ENCODE measurements at places on chromosomes 7 and 10.

GRCh38 chr7:12584930-12585329, 14.4 kb downstream of the SCIN start:
- no peak for DNase-seq

- no peak for DNase-seq
Measured at GRCh38 chr10:34530778-34531177, 284.3 kb downstream of the PARD3 start.

GRCh38 chr7:35419391-35419755, 165.5 kb upstream of the TBX20 start:
- DNase-seq: no peak

DNA sequence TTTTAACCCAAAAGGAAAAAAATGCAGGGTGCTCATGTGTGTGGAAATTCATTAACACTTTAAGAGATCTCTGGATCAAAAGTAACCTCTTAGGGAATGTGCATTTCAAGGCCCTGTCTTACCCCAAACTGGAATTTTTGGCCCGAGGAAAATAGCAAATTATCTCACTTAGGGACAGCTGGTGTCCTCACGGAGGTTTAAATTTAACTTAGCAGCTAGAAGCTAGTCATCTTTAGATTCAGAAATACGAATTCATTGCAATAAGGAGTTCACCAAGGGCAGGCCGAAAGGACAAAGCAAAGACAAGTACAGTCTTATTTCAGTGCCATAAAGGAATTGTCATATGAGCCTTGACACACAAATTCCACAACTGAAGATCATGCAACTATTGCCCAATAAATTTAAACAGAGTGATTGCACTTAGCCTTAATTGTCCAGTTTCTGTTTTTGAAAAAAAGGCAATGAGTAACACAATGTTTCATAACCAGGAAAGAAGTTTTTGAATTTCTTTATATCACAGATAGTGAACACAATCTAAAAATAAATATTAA, 22.4 kb upstream of the SEMA3C start:
- DNase-seq: no peak

- DNase-seq: no peak
Measured at GRCh38 chr10:122841569-122841968, 4.1 kb downstream of the CUZD1 start.

DNA sequence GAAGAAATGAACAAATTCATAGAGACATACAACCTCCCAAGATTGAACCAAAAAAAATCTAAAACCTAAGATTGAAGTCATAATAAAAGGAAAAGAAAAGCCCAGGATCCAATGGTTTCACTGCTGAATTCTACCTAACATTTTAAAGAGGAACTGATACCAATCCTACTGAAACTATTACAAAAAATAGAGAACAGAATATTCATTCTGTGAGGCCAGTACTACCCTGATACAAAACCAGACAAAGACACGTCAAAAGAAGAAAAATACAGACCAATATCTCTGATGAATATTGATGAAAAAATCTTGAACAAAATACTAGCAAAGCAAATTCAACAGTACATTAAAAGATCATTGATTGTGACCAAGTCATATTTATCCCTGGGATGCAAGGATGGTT, 128.5 kb upstream of the STEAP1 start:
- DNase-seq: no peak

- DNase-seq: no peak
Measured at GRCh38 chr10:59285073-59285472, 77.3 kb downstream of the FAM13C start.

DNA sequence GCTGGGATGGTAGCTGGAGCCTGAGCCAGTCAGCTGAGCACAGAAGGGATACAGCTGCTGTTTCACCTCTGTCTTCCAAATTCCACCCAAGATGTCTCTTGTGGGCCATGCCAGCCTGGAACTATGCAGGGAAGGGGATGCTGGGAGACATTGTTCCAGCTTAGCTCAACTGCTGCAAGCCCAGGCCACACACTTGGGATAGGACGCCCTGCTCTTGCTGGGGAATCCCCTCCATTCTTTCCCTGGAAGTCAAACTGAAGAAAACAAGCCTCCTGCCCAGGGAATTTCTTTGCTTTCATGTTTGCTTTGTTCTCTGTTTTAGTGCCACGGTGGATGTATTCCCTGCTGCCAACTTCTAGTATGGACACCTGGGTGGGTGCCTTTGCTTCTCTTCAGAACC, 55.2 kb upstream of the CDK13 start:
- no peak for DNase-seq

DNA sequence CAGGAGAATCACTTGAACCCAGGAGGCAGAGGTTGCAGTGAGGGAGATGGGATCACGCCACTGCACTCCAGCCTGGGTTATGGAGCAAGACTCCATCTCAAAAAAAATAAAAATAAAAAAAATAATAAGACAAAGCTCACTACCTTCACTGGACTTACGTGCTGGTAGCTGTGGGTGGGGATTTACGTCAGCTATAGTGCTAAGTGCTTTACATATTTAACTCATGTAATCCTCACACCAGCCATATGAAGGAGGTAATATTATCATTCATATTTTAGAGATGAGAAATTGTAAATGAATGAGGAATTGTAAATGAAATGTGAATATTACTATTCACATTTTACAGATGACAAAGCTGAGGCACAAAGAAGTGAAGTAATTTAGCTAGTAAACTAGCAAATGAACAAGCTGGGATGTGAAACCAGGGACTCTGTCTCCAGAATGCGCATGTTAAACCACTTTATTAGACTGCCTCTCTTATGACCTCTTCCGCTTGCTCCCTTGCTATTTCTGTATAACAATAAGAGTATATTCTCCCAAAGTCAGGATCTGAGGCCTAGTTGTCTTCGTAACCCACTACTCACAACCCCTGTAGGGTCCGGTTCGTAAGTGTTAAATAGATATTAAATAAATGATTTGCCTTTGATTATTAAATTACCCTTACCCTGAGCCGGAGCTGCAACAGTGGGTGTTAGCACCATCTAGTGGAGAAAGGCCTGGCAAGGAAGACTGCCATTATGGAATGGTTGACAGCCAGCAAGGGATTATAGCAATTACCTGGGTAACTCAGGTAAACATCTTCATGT, 70.2 kb downstream of the HTR7 start:
- no peak for DNase-seq

DNA sequence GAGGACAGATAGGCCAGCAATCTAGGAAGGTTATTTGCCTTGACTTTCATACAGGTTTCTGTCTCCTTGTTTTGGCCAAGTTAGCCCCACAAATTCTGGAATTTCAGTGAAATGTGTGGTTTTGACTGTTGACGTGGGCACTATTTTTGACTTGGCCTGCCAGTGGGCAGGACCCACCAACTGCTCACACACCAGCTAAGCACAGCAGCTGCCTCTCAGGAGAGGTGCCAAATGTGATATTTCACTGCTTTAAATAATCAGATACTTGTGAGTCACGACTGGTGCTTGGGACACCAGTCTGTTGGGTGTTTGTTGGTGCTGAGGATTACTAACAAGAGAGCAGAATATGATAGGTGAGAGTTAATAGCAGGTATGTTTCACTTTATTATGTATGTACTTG, 409.7 kb upstream of the MTPN start:
- no peak for DNase-seq

DNA sequence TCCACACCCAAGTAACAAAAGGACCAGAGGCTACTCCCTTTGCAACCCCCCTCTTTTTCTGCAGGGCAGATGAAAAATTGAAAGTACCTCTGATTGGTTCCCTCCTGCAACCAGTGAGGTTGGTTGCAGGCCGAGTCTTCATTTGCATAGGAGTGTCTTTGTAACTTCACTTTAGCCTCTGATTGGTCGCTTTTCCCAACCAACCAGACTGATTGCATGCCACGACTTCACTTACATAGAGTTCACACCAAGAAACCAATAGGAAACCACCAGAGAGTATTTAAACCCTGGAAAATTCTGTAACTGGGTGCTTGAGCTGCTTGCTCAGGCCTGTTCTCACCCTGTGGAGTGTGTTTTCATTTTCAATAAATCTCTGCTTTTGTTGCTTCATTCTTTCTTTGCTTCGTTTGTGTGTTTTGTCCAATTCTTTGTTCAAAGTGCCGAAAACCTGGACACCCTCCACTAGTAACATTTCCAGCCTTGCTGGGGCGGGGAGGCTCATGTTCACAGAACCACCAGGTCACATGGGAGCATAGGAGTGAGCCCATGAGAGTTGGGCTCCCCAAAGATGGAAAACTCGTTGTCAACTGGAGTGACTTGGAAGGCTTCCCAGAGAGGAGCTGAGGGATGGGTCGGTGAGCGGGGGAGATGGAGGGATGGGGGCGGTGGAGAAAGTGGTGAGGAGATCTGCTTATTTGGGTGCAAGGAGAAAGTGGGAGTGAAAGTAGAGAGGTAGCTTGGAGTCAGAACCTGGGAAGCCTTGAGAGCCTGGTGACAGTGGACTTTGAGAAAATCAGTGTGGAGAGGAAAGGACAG, 223.6 kb downstream of the GFRA1 start:
- no peak for DNase-seq

DNA sequence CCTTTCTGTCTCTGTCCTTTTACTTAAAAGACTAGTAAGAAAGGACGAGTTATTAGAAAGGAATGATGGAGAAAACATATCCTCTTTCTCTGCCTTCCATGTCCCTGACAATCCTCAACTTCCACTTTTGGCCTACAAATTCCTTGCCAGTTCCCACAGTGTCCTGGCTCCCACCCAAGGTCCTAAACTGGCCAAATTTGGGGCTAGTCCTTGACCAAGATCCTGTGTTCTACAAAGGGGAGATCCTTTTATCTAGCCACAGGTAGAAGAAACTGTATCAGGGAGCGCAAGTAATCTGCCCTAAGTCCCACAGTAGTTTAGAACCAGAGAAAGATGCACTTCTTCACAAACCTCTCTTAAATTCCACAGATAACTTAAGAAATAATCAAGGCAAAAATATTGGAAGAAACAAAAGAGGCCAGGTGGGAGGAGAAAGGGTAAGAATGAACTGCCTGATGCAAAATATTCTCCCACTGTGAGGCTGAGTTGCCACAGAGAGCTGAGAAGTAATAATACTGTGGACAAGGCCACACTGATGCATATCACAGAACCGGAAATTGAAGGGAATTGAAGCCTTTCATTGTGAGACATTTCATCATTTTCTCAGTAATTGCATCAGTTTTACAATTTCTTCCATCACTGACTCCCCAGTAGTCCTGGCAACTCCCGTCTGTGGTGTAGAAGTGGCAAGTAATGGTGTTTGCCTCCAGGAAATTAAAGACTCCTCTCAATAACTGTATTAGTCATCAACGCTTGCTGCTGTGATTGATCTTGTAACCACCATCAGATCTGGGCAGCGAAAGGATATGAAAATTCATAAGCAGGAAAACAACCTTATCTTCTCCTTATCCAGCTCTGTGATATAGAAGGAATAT, 47.2 kb downstream of the DNAJC12 start:
- DNase-seq: no peak

DNA sequence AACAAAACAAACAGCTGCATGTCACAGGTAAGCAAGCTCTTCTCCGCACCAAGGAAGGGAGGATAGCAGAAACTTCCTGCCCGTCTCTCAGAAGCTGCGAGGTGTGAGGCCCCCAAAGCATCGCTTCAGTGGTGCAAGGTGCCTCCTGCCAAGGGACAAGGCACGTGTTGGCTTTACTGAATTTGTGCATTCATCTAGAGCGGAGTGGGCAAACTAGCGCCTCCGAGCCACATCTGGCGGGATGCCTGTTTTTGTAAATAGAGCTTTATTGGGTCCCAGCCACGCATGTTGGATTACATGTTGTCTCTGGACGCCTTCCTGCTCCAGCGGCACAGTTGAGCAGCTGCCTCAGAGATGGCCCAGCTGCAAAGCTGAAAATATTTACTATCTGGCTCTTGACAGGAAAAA, 27.7 kb downstream of the PHYH start:
- no peak for DNase-seq

DNA sequence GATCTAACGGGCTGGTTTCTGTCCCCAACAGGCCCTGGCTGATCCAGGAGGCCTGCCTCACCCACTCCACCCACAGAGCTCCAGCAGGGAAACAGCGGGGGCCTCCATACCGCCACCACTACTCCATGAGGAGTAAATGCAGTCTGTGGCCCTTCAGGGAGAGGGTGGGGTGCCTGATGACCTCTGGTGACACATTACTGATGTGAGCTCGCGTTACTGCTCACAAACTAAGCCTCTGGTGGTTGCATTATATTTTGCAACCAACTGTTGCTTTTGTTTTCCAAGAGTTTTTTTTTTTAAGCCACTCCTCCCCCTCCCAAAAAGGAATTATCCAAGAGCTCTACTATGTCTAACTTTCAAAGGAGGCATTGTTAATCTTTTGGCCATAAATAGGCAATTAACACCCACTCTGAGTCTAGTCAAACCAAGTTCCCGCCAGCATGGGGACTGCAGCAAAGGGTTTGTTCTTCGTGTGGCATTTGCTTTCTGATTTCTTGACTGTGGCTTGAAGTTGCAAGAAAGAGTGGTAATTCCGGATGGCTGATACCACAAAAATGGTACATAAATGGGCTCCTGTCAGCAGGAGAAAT, 72.6 kb downstream of the FAM53B start:
- no peak for DNase-seq

GRCh38 chr7:138086563-138087270, 10.5 kb downstream of the AKR1D1 start:
- DNase-seq: no peak

GRCh38 chr10:3433131-3433530, 260.5 kb upstream of the PITRM1 start:
- DNase-seq: no peak

DNA sequence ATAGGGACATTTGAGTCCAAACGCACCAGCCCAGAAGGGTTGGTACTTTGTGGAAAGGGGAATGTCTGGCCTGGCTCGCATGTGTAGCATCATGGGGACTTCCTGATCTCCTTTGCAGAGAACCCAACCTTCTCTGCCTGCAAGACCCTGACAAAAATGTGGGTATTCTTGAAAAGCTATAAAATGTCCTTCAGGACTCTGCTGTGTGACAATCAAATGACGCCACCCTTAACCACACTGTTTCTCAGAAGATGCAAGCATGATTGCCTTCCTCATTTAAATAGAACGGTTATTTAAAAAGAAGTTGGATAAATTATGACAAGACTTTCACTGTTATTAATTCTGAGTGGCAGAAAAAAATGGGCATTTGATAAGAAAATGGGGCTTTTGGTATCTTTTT, 15.1 kb upstream of the GPR15LG start:
- DNase-seq: no peak

- no peak for DNase-seq
Measured at GRCh38 chr7:17239046-17239445, 59.4 kb upstream of the AHR start.

GRCh38 chr7:104059103-104059502, 69.6 kb upstream of the RELN start:
- DNase-seq: no peak

GRCh38 chr10:77637532-77638320, at the start of gene KCNMA1:
KCNMA1 (minus strand) TSS chr10:77637808.
- no peak for DNase-seq

GRCh38 chr7:94605031-94605430, 50.9 kb downstream of the SGCE start:
- no peak for DNase-seq

All from stimulated activated effector memory CD8-positive, alpha-beta T cell treated with anti-CD3 and anti-CD28 coated beads, Interleukin-12 subunit alpha, Interleukin-12 subunit beta, amount 100 ng/mL, for 72 hours (primary cell).